ENCODE measurements at places on chromosomes 7 and 10.
A peak's percentile ranks its signal among the peaks of the same experiment; 100 is the strongest.

GRCh38 chr7:97873606-97874005 is 1.4 kb upstream of the ASNS start:
- H3K36me3 ChIP-seq, result peaks cover 7% of the 10 kb centered on the region
- H3K4me3 ChIP-seq, result no peak overlapping the region
- peaks cover 4% of the 10 kb centered on the region for H3K4me1 ChIP-seq
- H3K27ac ChIP-seq, result no peak overlapping the region
- H3K27me3 ChIP-seq, result no peaks in the 10 kb centered on the region

DNA sequence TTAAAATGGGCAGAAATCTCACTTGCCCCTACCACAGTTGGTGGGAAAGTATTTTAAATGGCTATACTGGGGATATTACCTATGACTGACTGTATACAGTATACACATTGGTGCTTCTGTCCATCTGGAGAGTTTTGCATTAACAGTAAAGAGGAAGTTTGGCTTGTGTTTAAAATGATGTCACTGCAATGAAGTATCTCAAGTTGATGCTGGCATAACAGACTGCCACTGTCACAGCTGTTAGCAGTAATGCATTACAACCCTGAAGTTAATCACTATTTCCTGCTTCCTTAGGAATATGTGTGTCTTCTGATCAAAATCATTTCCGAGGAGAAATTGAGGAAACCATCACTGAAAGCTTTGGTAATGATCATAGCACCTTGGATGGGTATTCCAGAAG is 1.9 kb downstream of the DKK1 start:
- no peak overlapping the region for H3K27ac ChIP-seq
- H3K4me3 ChIP-seq, result no peak overlapping the region
- ATAC-seq, result no peak
- no peaks in the 10 kb centered on the region for H3K36me3 ChIP-seq

GRCh38 chr10:111801841-111802240 is 381.7 kb downstream of the GPAM start:
- H3K27me3 ChIP-seq, result no peaks in the 10 kb centered on the region
- no peaks in the 10 kb centered on the region for H3K36me3 ChIP-seq
- no peak overlapping the region for H3K27ac ChIP-seq
- no peak for ATAC-seq
- no peak overlapping the region for H3K4me3 ChIP-seq

- H3K4me3 ChIP-seq, result no peak overlapping the region
- no peak for ATAC-seq
- H3K27me3 ChIP-seq, result no peaks in the 10 kb centered on the region
- H3K4me1 ChIP-seq, result no peaks in the 10 kb centered on the region
- no peak overlapping the region for H3K27ac ChIP-seq
Measured at GRCh38 chr7:45601094-45601493, 26.9 kb downstream of the ADCY1 start.

GRCh38 chr7:97126483-97127171 is 9.1 kb downstream of the SDHAF3 start:
- no peaks in the 10 kb centered on the region for H3K27me3 ChIP-seq
- H3K36me3 ChIP-seq, result no peaks in the 10 kb centered on the region
- no peaks in the 10 kb centered on the region for H3K4me1 ChIP-seq
- H3K4me3 ChIP-seq, result no peak overlapping the region
- ATAC-seq, result no peak

GRCh38 chr7:157875230-157876179 is 538.7 kb downstream of the DNAJB6 start:
- no peaks in the 10 kb centered on the region for H3K4me1 ChIP-seq
- no peaks in the 10 kb centered on the region for H3K36me3 ChIP-seq
- ATAC-seq, result no peak

GRCh38 chr7:22853674-22854157 is 31.1 kb upstream of the TOMM7 start:
- no peaks in the 10 kb centered on the region for H3K27me3 ChIP-seq
- H3K4me1 ChIP-seq, result peaks cover 58% of the 10 kb centered on the region

- H3K36me3 ChIP-seq, result no peaks in the 10 kb centered on the region
- H3K4me3 ChIP-seq, result no peak overlapping the region
- H3K27ac ChIP-seq, result peak overlapping the region; percentile 50
- no peak for ATAC-seq
- peaks cover 36% of the 10 kb centered on the region for H3K4me1 ChIP-seq
Measured at GRCh38 chr7:77184463-77184862, 15.2 kb downstream of the FGL2 start.

- H3K36me3 ChIP-seq, result no peaks in the 10 kb centered on the region
- no peak overlapping the region for H3K4me3 ChIP-seq
- H3K27ac ChIP-seq, result no peak overlapping the region
- no peak for ATAC-seq
Measured at GRCh38 chr7:98852826-98853225, 17.0 kb downstream of the TMEM130 start.

GRCh38 chr7:158957921-158958491 is 101.6 kb downstream of the DYNC2I1 start:
- H3K27ac ChIP-seq, result no peak overlapping the region
- H3K4me3 ChIP-seq, result no peak overlapping the region
- peak; percentile 32 for ATAC-seq
- no peaks in the 10 kb centered on the region for H3K4me1 ChIP-seq

- H3K36me3 ChIP-seq, result no peaks in the 10 kb centered on the region
- peaks cover 31% of the 10 kb centered on the region for H3K4me1 ChIP-seq
- no peak for ATAC-seq
Measured at GRCh38 chr10:18424200-18424599, 227.2 kb downstream of the NSUN6 start.

- peak; percentile 81 for ATAC-seq
- H3K4me1 ChIP-seq, result peaks cover 14% of the 10 kb centered on the region
- peak overlapping the region; percentile 78 for H3K4me3 ChIP-seq
- no peaks in the 10 kb centered on the region for H3K27me3 ChIP-seq
- no peak overlapping the region for H3K27ac ChIP-seq
Measured at GRCh38 chr10:27998178-27998953, 513 bp downstream of the ODAD2 start.

- H3K4me1 ChIP-seq, result peaks cover 25% of the 10 kb centered on the region
- ATAC-seq, result peak; percentile 92
- no peaks in the 10 kb centered on the region for H3K36me3 ChIP-seq
- no peak overlapping the region for H3K4me3 ChIP-seq
- H3K27me3 ChIP-seq, result no peaks in the 10 kb centered on the region
Measured at GRCh38 chr7:101953248-101953819, 135.9 kb downstream of the CUX1 start.

Data from gastroesophageal sphincter (tissue), 4 donors.